DMS153 (cell line): ENCODE measurements at places on chromosomes 3 and 15.

DNA sequence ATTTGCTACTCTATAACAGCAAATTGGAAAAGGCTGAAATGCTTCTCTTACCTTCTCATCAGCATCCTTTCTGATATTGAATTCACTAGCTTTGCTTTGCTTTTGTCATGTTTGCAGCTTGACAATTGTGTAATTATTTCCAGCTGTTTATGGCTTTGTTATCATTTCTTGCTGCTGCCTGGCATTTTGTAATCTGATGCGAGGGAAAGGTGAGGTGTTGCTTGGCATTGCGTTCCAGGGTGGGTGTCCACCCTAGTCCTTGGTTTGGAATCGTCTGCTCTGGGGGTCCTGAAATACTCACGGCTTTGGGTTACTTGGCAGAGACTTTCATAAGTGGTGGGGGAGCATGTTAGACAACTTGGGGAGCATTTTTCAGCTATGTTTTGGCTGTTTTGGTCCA is 2.9 kb downstream of the CACNA2D3 start:
- DNase-seq = no peak

GRCh38 chr3:62229908-62230307 is 143.4 kb downstream of the FEZF2 start:
- DNase-seq = no peak

DNA sequence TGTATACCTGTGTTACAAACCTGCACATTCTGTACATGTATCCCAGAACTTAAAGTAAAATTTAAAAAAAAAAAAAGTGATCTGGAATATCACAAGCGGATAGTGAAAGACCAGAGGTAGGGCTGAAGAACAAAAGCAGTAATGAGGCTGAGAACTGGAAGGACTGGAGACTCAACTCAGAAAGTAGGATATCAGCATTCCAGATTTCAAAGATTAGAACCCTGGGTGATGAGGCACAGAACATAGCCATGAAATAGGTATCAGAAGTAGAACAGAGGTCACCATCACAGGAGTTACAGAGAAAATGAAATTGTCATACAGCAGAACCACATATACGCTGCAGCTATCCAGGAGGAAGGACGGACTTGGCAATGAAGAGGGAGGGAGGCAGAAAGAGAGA is 56.1 kb downstream of the ACAP2 start:
- no peak for DNase-seq

- no peak for DNase-seq
Measured at GRCh38 chr3:186879781-186880180, 37.3 kb downstream of the ADIPOQ start.

GRCh38 chr3:28575100-28575745 is 226.6 kb upstream of the AZI2 start:
- DNase-seq = no peak

GRCh38 chr3:142902356-142902755 is 13.5 kb upstream of the PCOLCE2 start:
- no peak for DNase-seq
